ENCODE measurements at places on chromosomes 16 and 17. TPM values are rescaled to one million over a fixed set of nuclear protein-coding genes. Genes with fewer than 3 reads are reported as not detected.

E4F1 gene
- 37.5 TPM for total RNA-seq

PPY gene
- total RNA-seq = not detected

LDHD gene
- 0.12 TPM for total RNA-seq

PRR14 gene
- 22.4 TPM for total RNA-seq

PRR15L gene
- total RNA-seq = not detected

PPP1R27 gene
- total RNA-seq = not detected

COX11 gene
- 48.3 TPM for total RNA-seq

WFDC1 gene
- total RNA-seq = not detected

ZFPM1 gene
- total RNA-seq = 3.3 TPM

FOXC2 gene
- total RNA-seq = 21.7 TPM

CDH15 gene
- total RNA-seq = not detected

Measured in glomerular endothelial cell (primary cell).